ENCODE measurements at places on chromosomes 12 and 14.

- DNase-seq = no peak
These were observed 2.3 kb downstream of the PYM1 start for GRCh38 chr12:55925371-55925770.

- no peak for DNase-seq
These were observed 10.1 kb downstream of the CHST11 start for GRCh38 chr12:104466709-104467345.

GRCh38 chr14:91872011-91872501, 4.7 kb upstream of the TC2N start:
- no peak for DNase-seq

- DNase-seq = no peak
These were observed 6.4 kb upstream of the TC2N start for GRCh38 chr14:91873471-91874415.

DNA sequence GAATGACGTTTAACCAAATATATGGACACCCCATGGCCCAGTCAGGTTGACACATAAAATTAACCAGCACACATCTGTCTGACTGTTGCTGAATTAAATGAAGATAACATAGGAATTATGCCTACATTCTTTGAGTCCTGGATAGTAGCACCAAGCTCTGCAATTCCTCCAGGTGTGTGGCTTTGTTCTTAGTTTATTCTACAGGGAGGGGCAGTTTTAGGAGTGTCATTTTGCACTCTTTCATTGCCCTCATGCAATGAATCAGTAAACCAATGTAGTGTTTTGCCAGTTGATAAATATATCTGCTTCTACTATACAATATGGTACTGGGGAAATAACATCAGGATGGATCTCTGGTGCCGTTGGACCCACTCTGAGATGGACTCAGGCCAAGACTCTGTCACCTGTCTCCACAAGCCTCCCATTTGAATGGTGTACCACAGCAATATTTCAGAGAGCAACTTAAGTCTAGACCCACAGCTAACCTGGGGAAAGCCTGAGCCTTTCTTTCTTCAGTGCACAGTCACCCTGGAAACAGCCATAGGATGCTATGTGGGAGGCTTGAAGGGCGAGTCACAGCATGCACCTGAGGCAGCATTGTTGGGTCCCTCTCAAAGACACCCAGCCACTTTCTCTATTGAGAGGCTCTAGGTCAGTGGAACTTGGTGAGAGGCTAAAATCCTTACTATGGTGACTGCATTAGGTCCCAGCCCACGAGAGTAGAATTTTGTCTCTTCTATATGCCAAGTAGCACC, 73.2 kb downstream of the ANO4 start:
- no peak for DNase-seq

DNA sequence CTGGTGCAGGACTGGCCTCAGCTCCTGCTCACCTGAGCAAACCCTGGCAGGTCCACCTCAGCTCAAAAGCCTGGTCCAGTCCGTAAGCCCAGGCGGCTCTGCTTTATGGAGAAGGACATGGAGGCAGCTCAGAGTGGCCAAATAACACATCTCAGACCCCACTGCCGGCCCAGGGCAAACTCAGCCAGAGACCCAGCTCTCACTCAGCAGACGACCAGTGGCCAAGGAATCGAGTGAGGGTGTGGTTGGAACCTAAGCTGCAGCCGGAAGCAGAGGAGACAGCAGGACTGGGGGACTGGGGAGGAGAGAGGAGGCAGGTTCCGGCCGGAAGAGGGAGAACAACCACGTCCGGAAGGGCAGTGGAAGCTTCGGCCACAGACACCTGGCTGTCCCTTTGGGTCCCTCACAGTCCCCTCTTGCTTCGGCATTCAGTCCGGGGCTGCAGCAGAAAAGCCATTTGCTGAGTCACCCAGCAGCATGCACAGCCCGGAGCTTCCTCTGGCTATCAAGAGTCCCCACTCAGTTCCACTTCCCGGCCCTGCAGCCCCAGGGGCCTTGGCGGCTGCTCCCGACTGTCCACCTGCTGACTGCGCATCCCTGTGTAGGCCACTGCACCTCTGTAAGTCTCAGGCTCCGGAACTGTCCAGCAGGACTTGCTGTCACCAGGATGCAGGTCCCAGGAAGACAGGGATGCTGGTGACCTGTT, 104.0 kb downstream of the CALM1 start:
- DNase-seq = no peak

GRCh38 chr12:114916541-114916940, 232.6 kb upstream of the TBX3 start:
- DNase-seq = no peak

DNA sequence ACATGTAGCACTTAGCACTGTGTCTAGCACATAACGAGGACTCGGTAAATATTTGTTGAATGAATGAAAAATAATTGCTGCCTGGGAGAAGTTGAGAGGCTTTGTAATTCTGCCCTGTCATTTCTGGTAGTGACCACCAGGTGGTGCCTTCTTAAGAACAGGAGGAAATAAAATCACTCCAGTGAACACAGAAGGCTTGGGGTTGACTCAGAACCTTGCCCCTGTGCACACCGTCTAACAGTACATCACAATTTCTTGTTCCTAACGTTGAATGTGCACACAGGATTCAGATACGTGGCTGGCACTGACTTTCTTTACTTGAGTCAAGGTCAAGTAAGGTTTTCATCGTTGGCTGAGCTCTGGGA, 91.8 kb downstream of the RGS6 start:
- peak; percentile 15 for DNase-seq

DNA sequence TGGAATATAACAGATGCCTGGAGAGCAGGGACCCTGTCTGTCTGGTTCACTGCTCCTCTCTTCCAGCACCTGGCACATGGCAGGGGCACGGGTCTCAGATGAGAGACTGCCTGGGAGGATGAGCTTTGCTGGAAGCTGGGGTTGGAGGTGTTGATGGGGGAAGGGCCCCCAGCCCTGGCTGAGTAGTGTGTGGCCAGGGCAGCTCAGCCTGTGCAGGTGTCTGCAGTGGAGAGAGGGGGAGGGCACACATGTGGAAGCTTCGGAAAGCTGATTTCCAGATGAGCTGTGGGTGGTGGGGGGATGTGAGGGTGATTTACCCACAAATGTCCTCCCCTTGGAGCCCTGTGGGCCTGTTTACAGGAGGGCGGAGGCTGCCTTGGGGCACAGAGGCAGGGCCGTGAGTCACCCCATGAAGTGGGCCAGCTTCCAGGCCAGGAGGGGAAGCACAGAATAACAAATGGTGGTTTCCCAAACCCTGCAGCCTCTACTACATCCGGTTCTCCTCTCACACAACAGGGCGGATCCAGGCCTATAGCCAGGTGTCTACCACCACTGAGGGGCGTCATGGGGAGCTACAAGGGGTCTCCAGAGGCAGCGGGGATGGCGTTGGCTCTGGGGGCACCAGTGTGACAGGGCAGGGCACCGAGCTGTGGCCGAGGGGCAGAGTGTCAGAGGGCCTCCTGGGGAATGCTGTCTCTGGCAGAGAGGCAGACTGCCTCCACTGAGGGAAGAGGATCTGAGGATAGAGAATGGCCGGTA, 11.0 kb downstream of the KRT7 start:
- peak; percentile 59 for DNase-seq

- DNase-seq = peak; percentile 0
These were observed 188.5 kb downstream of the ALX1 start for GRCh38 chr12:85468356-85469157.

DNA sequence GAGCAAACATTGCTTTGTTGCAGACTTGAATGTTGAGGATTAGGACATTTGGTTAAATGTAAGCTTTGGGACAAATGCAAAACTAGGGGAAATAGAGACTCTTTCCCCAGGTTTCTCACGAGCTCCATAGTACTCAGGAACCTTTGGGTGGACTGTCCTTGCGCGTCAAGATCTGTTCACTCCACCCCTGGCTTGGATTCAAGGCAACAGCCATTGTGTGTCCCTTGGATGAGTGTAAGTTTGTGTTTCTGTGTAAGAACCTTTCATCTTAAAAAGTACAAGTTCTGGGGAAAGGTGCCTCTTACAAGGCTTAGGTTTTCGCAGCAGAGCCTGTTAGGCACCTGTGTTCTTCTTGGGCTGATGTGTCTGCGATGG, 3.7 kb downstream of the SUSD6 start:
- no peak for DNase-seq

DNA sequence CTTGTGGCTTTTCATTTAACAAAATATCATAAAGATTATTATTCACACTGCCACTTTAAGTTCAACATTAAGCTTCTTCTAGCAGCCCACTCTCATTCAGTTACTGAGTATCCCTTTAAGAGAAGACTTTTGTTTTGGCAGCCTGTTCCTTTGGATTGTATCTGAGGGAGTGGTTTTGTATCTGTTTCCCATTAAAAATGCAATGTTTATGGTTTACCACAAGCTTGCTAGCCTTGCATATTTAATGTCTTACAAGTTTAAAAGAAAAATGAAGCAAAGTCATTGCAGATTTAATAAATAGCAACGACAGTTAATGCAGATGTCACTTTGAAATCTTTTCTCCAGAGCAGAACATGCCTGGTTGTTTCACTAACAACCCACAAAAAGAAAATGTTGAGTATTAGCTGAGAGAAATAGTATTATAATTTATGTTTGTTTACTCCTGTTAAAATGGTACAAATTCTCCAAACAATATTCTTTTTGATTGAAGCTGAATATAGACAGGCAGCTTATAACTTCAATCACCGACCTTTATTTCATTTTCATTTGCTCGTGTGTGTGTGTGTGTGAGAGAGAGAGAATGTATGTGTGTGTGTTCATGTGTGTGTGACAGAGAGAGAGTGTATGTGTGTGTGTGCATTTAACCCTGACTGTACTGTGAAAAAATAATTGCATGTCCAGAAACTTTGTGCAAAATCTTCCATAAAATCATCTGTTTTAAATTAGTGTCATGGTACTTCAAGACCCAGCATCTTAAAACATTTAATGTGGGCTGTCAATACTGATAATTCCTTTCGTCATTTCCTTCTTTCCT, 1.8 kb downstream of the DCN start:
- no peak for DNase-seq

DNA sequence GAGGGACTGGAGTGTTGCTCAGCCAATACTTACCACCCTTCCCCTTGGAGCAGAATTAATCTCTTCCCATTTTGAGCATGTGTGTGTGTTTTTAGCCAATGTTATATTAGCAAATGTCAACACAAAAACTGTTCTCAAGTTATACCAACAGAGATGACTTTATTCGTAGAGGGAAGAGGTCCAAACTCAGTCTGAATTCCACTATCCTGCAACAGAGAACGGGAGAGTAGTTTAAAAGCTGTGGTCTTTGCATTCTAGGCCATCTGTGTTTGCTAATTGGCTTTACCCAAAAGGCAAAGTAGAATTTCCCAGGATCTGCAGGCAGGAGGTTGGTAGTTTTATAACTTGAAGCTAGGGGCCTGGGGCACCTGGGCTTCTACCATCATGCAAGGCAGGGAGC, 847.9 kb upstream of the TMEM132C start:
- no peak for DNase-seq

- no peak for DNase-seq
These were observed 53.6 kb downstream of the ARL6IP4 start for GRCh38 chr12:123034022-123034541.

DNA sequence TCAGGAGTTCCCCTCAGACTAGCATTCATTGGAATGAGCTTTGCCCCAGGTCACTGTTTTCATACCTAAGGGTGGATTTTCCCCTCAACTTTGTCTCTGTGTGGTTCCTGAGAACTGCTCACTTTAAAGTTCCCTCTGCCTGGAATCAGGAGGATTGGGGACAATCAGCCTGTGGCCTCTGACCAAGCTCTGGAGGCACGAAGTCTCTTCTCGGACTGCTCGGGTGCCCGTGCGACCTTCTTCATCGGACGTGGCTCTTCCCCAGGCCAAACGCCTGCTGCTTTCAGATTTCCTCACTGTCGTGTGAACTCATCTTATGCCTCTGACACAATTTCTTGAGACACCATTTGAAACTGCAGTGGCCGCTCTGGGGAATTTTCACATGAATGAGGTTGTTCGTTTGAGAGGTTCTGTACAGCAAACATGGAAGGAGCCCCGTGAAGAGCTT, 153.7 kb upstream of the PZP start:
- no peak for DNase-seq

- DNase-seq = no peak
These were observed 180.2 kb downstream of the PPM1H start for GRCh38 chr12:62754706-62755105.

DNA sequence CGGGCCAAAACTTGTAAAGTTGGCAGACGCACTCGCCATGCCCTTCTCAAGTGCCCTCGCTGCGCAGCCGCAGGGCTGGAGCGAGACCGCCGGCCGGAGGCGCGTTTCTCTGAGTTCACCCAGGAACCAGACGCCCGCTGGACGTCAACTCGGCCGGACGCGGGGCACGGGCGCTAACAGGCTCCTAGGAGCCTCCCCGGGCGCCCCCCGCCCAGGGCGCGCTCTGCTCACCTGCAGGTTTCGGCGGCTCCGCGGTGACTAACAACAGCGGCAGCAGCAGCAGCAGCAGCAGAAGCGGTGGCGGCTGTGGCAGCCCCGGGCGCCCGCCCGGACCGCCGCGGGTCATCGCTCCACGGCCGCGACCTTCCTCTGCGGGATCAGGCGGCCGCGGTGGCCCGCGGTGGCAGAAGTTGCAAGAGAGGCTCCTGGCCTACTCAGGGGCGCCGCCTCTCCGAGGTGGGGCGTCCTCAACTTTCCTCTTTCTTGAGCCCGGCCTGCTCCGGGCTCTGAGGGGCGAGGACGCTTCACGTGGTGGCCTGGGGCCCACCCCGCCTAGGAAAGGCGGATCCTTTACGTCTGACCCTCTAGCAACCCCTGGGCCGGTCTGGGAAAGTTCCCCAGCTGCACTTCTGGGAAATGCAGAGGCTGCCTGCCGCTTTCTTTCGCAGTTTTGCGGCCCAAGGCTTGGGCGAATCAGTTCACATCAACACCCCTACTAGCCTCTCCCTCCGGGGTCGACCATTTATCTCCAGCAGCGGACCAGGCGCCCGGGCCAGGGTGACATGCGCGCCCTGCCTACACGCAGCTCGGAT, at the start of gene PLBD1:
Gene PLBD1, minus strand, starts transcription at position 533 of the 812 bp plus-strand sequence. Its CDS starts 187 bp downstream, at position 346.
- DNase-seq = peak; percentile 9

DNA sequence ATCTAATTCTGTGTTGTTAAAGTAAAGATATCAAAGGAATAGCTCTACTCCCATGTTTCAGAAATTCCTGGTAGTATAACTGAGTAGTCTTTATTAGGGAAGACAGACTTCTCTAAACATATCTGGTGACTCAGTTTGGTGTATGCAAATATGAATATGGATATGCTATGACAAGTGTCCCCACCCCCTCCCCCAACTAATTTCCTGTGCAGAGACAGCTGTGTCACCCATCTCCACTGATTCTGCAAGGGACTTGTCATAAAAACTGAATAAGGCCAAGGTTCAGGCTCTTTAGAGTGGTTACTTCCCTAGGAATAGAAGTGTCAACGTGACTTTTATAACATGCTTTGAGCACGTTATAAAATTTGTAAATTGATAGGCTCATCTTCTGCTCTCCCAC, 429.1 kb downstream of the DAD1 start:
- DNase-seq = no peak

- DNase-seq = no peak
These were observed 270.6 kb downstream of the AEBP2 start for GRCh38 chr12:19709889-19710288.
